Activated T-cell treated with anti-CD3 and anti-CD28 coated beads, Interleukin-2, amount 50 U/mL, for 4 hours (primary cell): ENCODE measurements at places on chromosomes 5 and 9.

- no peak for DNase-seq
Measured at GRCh38 chr9:127142931-127143464, 20.6 kb upstream of the ANGPTL2 start.

DNA sequence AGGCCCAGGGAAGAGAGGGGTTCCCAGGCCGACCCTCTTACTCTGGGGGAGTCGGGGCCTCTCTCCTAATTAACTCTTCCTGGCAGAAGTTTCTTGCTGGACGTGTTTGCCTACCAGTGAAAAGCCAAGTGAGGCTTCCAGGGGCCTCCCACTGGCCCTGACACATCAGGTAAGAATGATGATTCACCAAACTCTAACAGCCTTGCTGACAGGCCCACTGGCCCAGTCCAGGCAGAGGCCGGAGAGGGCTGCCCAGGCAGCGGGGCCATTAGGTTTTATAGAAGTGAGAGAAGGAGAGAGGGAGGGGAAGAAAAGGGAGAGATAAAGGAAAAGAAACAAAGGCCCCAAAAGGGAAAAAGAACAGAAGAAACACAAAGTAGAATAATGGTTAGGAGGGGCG lies 50.8 kb upstream of the FOXE1 start:
- no peak for DNase-seq

DNA sequence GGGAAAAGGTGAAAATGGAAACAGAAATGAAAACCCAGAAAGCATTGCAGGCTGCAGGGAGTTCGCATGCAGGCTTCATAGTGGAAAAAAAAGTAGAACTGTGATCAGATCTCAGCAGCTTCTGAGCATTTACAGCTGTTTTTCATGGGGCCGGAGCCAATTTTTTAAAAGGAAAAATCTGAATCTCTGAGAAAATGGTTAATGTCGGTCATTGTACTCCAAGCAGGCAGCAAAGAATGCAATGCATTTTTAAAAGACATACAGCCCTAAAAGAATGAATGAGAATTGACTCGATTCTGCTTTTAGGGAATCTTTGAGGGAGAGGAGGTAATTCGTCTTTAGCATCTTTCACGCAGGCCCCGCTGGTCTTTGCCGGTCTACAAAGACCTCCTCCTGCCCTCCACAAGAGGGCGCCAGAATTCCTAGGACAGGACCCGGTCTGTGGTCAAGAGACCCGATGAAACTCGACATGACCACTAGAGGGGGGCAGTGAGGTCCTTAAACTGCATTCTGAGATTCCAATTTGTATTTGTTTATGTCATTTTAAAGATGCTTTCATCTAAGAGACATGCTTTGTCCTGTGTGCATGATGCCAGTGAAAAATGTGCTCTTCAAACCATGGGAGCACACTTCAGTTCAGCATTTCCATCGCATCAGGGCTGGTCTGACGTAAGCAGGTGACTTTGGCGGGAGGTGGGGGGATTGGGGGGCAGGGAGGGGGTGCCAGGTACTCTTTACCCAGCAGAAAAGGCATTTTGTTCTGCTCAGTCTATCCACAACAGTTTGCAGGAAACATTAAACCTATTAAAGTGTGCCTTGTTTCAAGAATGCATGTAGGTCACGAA lies 43.7 kb upstream of the TMEM252 start:
- peak; percentile 78 for DNase-seq

DNA sequence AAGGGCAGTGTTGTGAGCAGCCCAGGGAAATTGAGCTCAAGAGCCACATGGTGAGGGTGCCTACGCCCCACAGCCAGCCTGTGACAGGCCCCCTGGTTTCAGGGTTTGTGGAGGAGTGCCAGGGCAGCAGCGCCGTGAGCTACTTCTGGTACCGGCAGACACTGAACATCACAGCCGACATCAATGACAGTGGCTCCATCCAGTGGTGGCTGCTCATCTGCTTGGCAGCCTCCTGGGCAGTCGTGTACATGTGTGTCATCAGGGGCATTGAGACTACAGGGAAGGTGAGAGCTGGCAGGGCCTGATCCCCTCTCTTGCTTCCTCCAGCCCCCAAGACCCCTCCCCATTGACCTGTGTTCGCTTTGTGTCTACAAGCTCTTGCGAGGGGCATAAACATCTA lies 10.2 kb downstream of the SLC6A18 start:
- DNase-seq, result no peak

DNA sequence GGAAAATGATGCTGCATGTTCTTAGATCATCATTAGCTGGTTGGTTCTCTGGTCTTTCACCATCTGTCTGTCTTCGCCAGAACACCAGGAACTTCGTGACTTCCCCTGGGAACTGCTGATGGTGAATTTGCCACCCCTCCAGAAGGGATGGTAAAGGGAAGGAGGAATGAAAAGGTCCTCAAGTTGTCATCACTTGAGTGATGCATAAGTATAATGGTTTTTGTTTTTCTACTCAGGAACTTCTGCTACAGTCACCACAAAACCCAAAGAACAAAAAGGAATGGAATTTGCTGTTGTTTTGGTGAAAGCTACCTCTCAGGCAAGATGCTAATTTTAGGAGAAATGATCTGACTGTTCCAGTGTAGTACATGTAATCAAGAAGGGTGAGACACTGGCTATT lies 328.4 kb downstream of the ARHGEF28 start:
- DNase-seq, result no peak

GRCh38 chr9:76181020-76181641 lies 213.1 kb downstream of the RFK start:
- no peak for DNase-seq

GRCh38 chr9:72579880-72580550 lies 58.6 kb downstream of the TMC1 start:
- DNase-seq, result no peak
